ENCODE measurements at places on chromosomes 3 and 15.
A peak's percentile ranks its signal among the peaks of the same experiment; 100 is the strongest.

DNA sequence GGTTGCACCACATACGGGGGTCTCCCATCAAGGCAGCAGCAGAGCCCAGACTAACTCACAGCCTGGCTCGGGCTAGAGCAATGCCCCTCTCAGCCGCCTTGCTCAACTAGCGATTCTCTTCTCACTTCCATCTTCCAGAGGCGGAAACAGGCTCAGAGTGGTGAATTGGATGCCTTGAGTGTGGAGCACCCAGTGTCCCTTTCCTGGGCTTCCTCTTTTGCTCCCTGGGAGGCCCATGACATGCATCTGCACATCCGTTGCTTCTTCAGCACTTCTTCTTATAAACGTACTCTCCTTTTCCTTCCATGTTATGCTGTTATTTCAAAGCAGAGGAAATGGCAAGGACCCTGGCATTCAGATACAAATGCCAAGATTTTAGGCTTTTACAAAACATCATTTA is 2.1 kb upstream of the IQSEC1 start:
- DNase-seq = no peak

DNA sequence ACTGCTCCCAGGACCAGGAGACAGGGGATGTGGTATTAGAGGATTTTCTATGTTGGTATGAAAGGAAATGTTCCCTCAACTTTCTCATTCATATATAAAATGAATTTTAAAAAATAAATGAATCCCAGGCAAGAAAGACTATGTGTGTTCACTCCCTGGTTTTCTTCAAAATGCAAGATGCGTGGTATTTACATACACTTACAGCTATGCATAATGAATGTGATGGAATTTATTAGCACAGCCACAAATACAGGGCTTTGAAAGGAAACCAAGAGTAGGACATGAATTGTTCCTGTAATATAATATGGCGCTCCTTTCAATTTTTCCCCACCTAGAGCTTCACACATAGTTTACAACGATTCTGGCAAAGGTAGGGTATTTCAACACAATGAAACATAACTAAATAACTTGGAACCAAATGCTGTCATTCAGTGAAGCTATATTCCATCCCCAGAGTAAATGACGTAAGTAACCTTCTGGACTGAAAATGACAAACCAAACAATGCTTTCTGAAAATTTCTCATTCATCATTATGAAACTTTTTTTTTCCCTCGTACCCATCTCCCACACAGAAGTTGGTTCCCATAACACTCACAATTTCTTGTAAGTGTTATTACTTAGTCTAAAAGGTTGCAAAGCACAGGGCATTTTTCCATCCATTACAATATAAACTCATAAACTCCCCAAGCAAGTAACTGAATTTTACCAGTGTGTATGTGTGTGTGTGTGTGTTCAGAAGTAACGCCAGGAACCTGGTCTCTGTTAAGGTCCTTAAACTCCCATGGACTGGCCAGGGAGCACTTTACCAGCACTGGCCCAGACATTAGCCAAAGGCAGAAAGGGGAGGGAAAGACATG is 41.8 kb downstream of the CBLB start:
- DNase-seq = peak; percentile 66

GRCh38 chr3:18946524-18946923 is 201.8 kb upstream of the KCNH8 start:
- no peak for DNase-seq

- no peak for DNase-seq
These were observed 116.5 kb downstream of the EEFSEC start for GRCh38 chr3:128269796-128270195.

DNA sequence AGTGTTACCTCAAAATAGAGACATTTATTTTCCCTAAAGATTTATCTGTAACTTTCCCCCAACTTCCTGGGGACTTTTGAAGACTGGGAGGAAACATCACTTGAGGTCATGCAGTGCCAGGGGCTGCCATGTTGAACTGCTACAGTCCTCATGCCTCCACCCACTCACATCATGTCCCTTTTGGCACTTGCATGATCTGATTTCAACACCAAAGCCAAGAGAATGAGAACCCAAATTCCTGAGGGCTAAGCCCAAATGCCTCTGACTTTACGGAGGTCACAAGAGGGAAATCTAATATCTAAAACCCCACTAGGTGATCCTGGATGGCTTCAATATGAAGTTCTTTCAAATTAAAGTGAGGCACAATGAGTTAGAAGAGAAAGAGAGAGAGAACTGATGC is 213.1 kb downstream of the NTRK3 start:
- no peak for DNase-seq

GRCh38 chr15:94263341-94264273 is 32.2 kb downstream of the MCTP2 start:
- DNase-seq = peak; percentile 54

GRCh38 chr3:52243791-52244628 is 1.5 kb upstream of the PPM1M start:
- DNase-seq = peak; percentile 72

- DNase-seq = no peak
These were observed 34.7 kb downstream of the ARRDC4 start for GRCh38 chr15:97995192-97995591.

GRCh38 chr3:61688307-61688984 is 127.1 kb downstream of the PTPRG start:
- no peak for DNase-seq

DNA sequence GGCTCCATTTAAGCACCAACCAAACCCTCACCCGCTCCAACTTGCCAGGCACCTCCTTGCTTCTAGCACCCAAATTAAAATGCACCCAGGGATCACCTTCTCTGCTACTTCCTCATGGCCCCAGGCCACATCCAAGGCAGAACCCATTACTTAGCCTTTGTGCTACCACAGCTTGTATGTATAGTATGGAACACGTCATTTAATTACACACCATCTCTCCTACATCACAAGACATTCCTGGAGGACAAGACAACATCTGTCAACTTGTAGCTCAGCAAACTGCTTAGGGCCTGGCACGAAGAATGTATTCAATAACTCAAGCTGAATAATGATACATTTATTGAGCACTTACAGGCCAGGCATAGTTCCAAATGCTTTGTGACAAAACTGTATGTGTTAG is 23.3 kb downstream of the ZDHHC3 start:
- DNase-seq = no peak

GRCh38 chr3:35635407-35635806 is 3.9 kb upstream of the ARPP21 start:
- DNase-seq = no peak

GRCh38 chr3:149468504-149469212 is 5.8 kb upstream of the TM4SF4 start:
- no peak for DNase-seq

Measured in activated CD4-positive, alpha-beta T cell treated with anti-CD3 and anti-CD28 coated beads, Interleukin-2, amount 10 ng/mL, durations not matched to agents 24 days and 14 days (primary cell).